Midbrain (tissue), 1 donor: ENCODE measurements at places on chromosomes 5 and 9.
A peak's percentile ranks its signal among the peaks of the same experiment; 100 is the strongest.

DNA sequence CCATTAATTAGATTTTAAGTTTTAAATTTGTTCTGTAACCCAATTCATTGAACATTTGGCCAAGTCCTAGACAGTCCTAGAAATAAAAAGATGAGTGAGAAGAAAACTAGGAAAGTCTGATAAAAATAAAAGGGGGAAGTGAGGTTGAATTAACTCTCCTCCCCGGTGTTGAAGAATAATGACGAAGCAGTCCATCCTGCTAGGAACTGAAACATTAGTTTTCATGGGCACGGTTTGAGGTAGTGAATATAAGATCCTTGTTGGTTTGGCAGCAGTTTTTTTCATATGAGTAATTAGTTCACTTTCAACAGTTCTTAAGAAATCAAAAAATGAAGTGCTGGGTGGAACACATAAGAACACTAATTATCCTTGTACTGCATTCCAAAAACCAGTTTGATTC lies 103.1 kb downstream of the MTREX start:
- no peak for DNase-seq

GRCh38 chr9:129172816-129173215 lies 5.2 kb downstream of the IER5L start:
- peak; percentile 57 for DNase-seq

GRCh38 chr9:23011669-23012068 lies 565.0 kb downstream of the DMRTA1 start:
- no peak for DNase-seq

- no peak for DNase-seq
Observed at GRCh38 chr9:14350349-14350728, 36.4 kb upstream of the NFIB start.

GRCh38 chr9:80789831-80790230 lies 899.5 kb downstream of the TLE1 start:
- DNase-seq, result no peak

- DNase-seq, result no peak
Observed at GRCh38 chr5:34854459-34855174, 15.7 kb downstream of the TTC23L start.

GRCh38 chr5:159003045-159004030 lies 96.4 kb downstream of the EBF1 start:
- DNase-seq, result no peak

DNA sequence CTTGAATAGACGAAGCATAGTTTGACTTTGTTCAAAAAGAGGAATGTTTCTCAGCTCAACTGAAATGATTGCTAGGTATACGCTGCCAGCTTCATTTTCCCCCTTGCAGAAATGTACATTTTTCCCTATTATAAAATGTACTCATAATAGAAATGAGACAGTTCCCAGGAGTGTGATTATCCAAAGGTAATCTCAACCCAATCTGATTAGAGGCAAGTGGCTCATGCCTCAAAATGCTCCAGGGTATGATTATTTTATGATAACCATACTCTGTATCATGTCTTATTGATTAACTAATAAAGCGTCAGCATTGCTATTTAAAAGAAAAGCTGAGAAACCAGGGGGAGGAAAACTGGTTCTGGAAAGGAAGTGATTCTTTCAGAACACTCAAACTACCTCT lies 54.9 kb upstream of the SMIM15 start:
- no peak for DNase-seq

DNA sequence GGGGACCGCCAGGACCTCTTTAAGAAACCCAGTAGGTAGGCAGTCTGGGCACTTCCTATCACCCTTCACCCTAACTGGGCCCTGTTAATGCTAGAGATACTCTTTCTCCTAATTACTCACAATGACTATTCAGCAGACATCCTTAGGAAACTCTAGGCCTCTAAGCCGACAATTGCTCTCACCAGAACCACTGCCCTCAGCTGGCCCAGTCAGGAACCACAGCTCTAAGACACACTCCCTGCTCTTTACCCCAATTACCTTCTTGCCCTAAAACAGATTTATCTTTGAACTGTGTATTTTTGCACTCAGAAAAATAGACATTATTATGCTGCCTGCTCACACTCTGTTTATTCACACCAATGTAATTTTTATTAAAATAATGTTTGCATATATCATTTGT lies 432.6 kb upstream of the SLC30A5 start:
- DNase-seq, result no peak

DNA sequence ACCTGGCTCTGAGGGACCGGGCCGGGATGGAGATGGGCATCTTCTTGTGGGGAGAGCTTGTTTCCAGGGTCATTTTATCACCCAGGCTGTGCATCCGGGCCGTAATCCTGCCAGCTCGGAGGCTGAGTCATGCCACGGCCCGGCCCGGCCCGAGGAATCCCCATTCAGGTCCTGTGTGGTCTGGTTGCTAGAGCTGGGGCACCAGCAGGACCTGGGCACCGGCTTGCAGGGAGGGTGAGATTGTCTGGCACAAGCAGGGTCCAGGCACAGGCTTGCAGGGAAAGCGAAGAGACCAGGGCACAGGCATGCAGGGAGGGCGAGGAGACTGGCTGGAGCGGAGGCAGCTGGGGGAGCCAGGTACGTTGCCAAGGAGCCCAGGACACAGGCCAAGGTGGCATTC lies 106.8 kb downstream of the RXRA start:
- peak; percentile 36 for DNase-seq

- no peak for DNase-seq
Observed at GRCh38 chr9:16543686-16544085, 326.8 kb downstream of the BNC2 start.

GRCh38 chr5:40001796-40002195 lies 577.0 kb upstream of the DAB2 start:
- no peak for DNase-seq

DNA sequence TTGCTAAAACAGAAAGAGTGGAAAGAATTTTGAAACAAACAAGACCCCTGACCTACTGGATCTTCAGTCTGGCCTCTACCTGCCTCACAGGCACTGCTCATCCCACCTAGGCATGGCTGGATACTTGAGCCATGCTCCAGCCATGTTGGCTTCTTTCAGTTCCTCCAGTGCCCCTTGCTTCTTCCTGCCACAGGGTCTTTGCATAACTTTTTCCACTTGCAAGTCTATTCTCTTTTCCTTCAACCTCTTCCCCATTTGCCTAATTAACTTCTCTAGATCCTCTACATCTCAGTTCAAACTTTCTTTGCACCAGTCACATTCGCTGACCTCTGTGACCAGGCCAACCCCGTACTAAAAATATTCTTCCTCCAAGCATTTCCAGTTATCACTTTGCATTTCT lies 50.4 kb downstream of the STARD4 start:
- no peak for DNase-seq

DNA sequence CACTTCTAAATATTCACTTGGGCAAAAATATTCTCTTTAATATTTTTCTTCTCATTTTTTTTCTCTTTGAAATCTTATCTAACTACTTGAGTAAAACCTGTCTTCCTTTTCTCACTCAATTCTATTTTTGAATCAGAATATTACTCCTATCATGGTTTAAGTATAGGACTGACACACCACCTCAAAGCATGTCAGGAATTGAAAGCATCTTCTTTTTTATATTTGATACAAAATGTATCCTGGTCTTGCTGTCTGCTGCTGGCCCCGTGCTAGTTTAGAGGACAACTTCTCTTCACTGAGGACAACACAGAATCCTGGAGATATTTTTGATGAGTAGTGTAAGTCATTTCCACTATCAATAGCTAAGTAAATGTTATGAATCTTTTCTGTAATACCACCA lies 383.6 kb downstream of the GADD45G start:
- DNase-seq, result no peak

GRCh38 chr5:150514708-150515211 lies 6.8 kb downstream of the NDST1 start:
- no peak for DNase-seq

GRCh38 chr5:61732369-61732768 lies 400.3 kb downstream of the ZSWIM6 start:
- DNase-seq, result peak; percentile 70

GRCh38 chr9:70791936-70792335 lies 329.5 kb downstream of the TRPM3 start:
- no peak for DNase-seq

GRCh38 chr9:5571629-5572232 lies 57.2 kb upstream of the RIC1 start:
- DNase-seq, result no peak

DNA sequence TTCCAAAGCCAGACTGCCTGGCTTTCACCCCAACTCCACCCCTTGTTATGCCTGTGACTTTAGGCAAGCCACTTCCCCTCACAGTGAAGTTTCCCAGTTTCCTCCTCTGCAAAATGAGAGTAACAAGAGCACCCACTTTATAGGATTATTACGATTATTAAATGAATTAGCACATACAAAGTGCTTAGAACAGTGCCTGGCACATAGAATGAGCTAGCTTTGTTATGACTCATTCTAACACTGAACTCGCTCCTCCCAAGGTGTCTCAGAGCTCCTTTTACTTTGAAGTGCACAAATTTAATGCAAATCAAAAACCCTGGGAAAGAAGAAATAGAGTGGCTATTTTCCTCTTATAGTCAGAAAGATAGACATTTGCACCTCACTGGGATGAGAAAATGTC lies 34.3 kb downstream of the DNAH5 start:
- DNase-seq, result no peak

- DNase-seq, result no peak
Observed at GRCh38 chr9:112315331-112316257, 17.8 kb downstream of the PTBP3 start.

- DNase-seq, result no peak
Observed at GRCh38 chr9:120526534-120526933, 53.4 kb downstream of the CDK5RAP2 start.

DNA sequence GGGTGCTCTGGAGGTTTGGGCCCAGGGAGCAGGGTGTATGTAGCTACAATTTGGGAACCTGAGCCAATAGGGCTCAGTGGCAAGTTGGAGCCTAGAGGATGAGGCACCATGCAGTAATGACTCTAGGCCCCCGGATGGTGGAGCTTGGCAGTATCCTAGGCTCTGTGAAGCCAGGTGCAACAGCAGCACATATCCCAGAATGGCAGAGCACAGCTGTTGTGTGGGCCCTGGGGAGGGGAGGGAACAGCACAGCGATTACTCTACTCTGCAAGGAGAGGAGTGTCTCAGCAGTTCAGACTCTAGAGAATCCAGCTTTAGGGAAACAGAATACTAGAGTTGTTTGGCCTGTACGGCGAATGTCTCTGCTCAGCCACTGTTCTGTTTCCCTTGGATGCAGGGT lies 56.1 kb downstream of the LRRTM2 start:
- no peak for DNase-seq
